ENCODE measurements at places on chromosomes 11 and 22.

GRCh38 chr22:25909614-25910387 is 167.8 kb downstream of the MYO18B start:
- no peak for DNase-seq

DNA sequence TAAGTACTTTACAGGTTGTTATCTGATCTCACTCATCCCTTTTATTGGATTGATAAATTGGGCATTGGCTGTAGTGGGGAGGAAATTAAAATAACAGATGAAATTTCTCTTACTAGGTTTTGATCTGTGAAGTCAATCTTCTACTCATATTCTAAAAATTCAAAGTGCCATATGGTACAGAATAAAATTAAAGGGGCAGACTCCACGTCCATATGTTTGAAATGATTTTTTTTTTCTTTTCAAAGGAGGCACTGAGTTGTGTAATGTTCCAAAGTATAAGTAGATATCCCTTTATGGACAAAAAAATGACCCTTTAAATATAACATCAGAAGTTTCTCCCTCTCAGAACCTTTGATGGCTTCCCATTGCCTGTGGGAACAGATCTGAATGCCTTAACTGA is 207.4 kb downstream of the DBX1 start:
- DNase-seq = no peak

DNA sequence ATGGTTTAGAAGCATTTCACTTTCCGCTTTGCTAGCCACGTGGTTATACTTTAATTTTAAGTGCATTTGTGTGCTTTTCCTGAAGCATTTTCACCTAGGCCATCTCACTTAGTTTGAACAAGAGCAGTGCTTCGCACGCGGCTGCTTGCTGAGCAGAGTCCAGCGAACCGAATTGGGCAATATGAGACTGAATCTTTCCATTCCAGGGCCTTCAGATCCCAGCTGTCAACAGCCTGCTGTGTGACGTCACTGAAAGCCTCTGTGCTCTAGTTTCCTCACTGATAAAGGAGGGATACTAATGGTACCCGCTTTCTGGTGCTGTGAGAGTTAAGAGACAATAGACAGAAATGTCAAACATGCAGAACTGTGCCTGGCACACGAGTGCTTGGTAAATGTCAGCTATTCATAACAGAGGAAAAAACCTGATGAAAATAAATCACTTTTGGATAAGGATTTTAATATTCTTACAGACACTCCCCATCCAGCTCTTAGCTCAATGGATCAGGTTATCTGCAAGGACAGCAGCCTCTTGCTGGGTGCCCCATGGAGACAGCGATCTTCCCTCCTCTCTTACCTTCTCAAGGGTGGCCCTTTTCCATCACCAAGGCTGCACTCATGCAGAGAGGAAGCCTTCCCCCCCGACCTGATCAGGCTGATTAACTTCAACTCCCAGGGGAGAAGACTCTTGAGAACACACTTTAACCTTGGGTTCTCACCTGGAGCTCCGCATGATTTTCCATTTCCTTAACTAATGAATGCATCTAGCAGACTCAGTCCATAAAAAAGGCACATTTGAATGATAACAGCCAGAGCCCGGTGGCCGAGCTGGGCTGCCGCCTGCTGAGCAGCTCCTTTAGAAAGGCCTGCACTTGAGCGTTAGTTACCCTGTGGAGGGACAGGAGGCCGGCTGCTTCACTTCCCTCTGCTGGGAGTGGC is 3.5 kb upstream of the GLB1L3 start:
- DNase-seq = no peak

DNA sequence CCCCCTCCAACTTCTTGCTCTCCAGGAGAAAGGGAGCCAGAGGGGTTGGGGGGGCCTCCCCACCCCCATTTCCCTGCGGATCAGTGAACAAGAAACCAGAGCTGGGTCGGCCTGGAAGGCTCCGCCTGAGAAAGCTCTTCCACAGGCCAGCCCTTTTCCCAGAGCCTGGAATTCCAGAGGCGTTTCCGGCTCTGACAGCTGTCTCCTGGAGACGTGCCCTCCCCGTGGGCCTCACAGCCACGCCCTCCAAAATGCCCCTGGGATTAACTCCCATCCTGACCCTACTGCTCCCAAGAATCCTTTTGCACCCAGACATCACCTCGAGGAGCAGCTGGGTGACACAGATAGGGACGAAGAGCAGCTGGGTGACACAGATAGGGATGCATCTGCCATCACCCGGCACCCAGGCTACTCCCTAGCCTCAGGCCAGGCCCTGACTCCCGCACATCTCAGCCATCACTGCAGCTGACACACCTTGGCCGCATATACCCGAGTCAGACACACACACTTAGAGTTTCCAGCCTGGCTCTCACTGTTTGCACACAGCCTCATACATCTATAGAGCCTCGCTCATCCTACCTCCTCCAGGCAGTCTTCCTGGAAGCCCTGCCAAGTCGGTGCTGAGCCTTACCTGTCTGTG is 7.6 kb upstream of the CDC42EP1 start:
- DNase-seq = peak; percentile 59

DNA sequence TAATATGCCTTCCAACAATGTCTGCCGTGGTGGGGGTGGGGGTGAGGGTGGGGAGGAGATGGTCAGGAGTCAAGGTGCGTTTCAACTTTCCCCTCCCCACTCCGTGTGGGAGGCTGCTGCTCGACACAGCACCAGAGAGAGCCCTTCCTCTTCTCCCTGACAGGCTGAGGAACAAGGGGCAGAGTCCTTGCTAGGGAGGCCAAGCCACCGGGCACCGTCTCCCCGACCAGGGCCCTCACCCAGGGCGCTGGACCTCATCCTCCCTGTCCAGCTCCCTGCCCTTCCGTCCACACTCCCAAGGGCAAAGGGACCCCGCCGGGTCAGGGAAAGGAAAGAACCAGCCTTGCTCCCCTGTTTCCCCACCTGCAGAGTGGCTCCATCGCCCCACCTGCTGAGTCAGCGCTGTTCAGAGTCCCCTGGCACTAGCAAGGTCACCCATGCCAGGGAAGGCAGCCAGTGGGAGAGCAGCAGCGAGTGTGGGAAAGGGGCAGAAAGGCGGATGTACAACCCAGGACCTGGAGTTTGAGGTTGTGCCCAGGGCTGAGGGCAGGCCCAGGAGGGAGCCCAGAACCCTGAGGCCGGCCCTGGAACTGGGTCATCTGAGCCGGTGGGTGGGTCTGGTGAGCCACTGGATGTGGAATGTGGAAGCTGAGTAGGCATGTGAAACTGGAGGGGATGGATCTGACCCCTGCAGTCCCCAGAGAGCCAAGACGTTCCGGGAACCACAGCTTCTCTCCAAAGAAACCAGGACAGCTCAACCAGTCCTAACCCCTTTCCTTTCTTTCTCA is 47.2 kb downstream of the BUD13 start:
- peak; percentile 57 for DNase-seq

DNA sequence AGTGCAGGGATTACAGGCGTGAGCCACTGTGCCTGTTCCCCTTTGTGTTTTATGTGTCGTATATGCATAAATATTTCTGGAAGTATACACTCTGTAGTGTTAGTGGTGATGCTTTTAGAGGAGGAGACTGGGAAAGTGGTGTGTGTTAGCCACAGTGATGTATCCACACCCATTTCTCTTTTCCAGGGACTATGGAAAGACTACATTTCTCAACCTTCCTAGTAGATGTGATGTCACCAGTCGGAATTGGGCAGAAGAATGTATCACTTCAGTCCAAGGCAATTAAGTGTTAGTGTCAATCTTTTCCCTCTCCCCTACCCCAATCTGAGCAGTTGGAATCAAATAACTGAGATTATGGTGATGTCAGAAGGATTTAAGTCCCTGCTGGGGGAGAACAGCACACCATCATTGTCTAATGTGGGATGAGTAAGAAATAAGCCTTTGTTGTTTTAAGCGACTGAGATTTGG is 5.8 kb upstream of the ATG16L2 start:
- DNase-seq = no peak

DNA sequence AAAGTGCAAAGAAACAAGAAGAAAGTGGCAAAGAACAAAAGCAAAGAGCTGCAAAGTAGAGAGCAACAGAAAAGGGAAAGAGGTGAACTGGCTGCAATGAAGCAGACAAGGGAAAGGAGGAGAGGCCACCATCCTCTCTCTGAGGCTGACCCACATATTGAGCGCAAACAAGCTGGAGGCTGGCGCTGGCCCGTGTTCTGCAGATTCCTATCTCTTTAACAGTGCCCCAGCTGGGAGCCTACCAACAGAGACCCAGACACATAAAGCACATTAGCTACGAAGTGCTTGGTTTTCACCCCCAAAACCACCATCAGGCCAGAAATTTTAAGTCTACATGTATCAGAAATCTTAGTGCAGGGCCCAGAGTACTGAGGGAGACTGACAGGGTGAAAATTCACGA is 17.6 kb downstream of the NCAPD3 start:
- no peak for DNase-seq

- DNase-seq = peak; percentile 40
These were observed 72.5 kb upstream of the ZBED5 start for GRCh38 chr11:10930224-10930971.

- peak; percentile 41 for DNase-seq
These were observed 757 bp upstream of the HINFP start for GRCh38 chr11:119120639-119121007.

DNA sequence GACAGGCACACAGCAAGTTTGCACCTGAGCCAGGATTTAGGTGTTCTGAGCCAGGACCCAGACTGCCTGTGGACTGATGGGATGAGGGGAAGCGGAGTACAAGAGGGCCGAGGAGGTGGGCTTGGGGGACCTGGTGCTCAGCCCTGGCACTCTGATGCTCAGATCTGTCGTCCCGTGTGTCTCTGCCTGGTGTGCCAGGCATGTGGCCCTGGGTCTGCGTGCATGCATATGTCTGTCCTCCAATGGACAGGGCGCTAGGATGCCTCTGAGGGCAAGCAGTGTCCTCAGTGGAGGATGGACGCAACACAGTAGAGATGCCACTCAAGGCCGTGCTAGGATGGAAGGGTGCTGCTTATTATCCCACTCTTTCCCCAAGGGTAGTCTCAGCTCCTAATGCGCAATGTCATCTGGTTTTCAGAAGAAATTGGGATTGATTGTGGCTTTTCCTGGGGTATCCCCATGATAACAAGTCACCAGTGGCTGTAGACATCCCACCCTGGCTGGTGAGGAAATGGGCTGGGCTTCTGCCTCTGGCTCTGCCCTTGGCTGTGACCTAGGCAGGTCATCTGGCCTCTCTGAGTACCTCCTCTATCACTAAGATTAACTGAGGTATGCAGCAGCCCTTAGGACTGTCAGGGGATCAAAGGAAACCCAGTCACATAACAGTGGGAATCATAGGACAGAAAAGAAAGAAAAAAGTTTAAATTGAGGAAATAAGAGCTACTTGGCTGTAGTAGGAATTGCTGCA is 35.7 kb upstream of the SUSD2 start:
- no peak for DNase-seq

GRCh38 chr11:20162824-20163782 is 2.8 kb upstream of the DBX1 start:
- peak; percentile 53 for DNase-seq

GRCh38 chr11:114180301-114181055 is 115.7 kb upstream of the NNMT start:
- DNase-seq = no peak

- DNase-seq = no peak
These were observed 57.3 kb downstream of the C11orf91 start for GRCh38 chr11:33643167-33643824.

DNA sequence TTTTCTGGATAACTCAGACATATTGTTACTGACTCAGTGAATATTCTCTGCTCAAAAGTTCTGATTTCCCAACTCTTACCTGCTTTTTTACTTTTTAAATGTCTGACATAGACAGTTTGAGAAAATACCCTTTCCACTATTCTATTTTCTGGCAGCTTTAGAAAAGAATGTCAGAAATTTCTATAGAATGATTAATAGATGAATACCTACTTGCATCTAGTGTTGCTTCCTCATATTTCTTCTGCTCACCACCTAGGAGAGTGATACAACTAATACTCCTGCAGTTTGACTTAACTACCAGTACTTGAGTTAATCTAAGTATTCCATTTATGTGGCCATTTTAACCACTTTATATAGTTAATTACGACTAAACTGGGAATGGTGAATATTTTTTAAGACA is 55.2 kb downstream of the KDM2A start:
- DNase-seq = no peak

DNA sequence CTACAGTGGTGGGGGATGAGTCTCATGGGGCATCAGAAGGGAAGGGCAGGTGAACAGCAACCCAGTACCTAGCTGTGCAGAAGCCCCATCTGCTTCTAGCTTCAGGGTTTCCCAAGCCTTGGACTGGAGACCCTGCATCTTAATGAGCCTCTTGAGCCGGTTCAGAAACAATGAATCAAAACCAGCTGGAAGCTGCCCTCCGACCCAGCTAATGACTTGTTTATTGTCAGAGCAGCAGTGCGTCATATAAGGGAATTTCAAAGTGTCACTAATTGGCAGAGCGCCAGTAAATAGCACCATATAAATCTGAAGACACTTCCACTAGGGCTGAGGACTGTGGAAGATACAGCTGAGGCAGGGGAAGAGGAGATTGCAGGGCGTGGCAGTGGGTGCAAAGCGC is 57.5 kb downstream of the RPUSD4 start:
- DNase-seq = peak; percentile 50

GRCh38 chr11:65185171-65185570 is 3.4 kb downstream of the CAPN1 start:
- no peak for DNase-seq

- DNase-seq = no peak
These were observed 105.4 kb downstream of the CACNA1I start for GRCh38 chr22:39675947-39676346.

All from ELR (cell line).